ENCODE measurements at places on chromosomes 12 and 14.
A peak's percentile ranks its signal among the peaks of the same experiment; 100 is the strongest.

DNA sequence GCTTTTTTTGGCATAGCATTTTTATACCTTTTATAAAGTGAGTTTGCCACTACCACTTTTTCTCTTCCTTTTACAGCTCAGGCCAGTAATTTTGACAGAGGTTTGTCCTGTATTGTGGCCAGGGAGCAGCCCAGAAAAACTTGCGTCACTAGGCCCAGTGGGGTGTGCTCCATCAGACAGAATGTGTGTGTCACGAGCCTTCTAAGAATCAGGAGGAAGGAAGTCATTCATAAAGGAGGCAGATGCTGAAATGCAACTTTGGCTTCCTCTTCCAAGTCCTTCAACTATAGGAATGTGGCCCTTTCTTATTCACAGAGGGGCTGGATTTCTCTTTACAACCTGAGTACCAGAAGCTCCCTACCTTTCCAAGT is 10.1 kb upstream of the RAB35 start:
- no peaks in the 10 kb centered on the region for H3K27me3 ChIP-seq
- H3K36me3 ChIP-seq: peaks cover 49% of the 10 kb centered on the region

DNA sequence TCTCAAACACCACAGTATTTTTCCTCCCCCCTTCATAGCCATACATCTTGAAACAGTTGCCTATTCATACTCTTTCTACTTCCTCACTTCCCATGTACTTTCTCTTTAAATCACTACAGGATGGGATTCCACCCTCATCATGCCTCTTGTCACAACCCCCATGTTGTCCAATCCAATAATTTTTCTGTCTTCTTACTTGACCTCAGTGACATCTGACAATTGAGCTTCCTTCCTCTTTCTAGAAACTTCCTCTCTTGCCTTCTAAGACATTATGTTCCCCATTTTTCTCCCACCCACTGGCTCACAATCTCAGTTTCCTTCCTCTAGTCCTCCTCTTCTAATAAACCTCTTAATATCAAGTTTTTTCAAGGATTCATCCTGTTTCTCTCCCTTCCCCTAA is 5.3 kb downstream of the C2CD5 start:
- no peak for DNase-seq
- H3K4me3 ChIP-seq: no peak overlapping the region
- peaks cover 12% of the 10 kb centered on the region for H3K36me3 ChIP-seq
- no peak overlapping the region for H3K27ac ChIP-seq

- H3K27me3 ChIP-seq: no peaks in the 10 kb centered on the region
- DNase-seq: no peak
- H3K27ac ChIP-seq: no peak overlapping the region
- H3K4me3 ChIP-seq: no peak overlapping the region
These were observed 429.3 kb upstream of the SOX5 start for GRCh38 chr12:24378548-24379407.

GRCh38 chr14:89194376-89194775 is 222.7 kb downstream of the FOXN3 start:
- no peak overlapping the region for H3K27ac ChIP-seq
- no peak for DNase-seq
- H3K36me3 ChIP-seq: peaks cover 15% of the 10 kb centered on the region
- H3K4me3 ChIP-seq: no peak overlapping the region
- no peaks in the 10 kb centered on the region for H3K27me3 ChIP-seq

- no peaks in the 10 kb centered on the region for H3K27me3 ChIP-seq
- H3K4me3 ChIP-seq: no peak overlapping the region
- H3K27ac ChIP-seq: no peak overlapping the region
- H3K4me1 ChIP-seq: no peaks in the 10 kb centered on the region
These were observed 178.8 kb downstream of the STXBP6 start for GRCh38 chr14:24870949-24871701.

GRCh38 chr12:66627988-66628317 is 50.9 kb downstream of the GRIP1 start:
- H3K36me3 ChIP-seq: no peaks in the 10 kb centered on the region
- no peak overlapping the region for H3K27ac ChIP-seq
- peaks cover 2% of the 10 kb centered on the region for H3K27me3 ChIP-seq
- H3K4me1 ChIP-seq: no peaks in the 10 kb centered on the region
- DNase-seq: no peak
- H3K4me3 ChIP-seq: no peak overlapping the region

- H3K27me3 ChIP-seq: no peaks in the 10 kb centered on the region
- H3K36me3 ChIP-seq: peaks cover 1% of the 10 kb centered on the region
- no peak for DNase-seq
- peak overlapping the region; percentile 89 for H3K27ac ChIP-seq
- H3K4me3 ChIP-seq: peak overlapping the region; percentile 60
These were observed 34.1 kb downstream of the CHST11 start for GRCh38 chr12:104490850-104491249.

DNA sequence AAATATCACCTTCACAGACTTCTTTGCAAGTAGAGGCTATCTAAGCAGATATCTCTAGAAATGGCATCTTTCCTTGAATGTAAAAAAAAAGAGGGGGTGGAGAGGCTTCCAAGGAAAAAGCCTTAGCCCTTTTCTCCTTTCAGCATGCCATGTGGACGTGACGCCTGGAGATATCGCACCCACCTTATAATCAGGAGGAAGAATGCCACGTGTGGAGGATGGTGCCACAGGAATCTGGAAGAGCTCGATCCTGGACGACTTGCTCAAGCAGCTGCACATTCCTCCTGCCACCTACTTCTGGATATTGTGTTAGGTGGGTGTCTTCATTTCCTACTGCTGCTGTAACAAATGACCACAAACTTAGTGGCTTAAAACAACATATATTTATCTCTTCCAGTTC is 203.6 kb downstream of the NUAK1 start:
- no peaks in the 10 kb centered on the region for H3K4me1 ChIP-seq
- H3K27ac ChIP-seq: no peak overlapping the region
- no peaks in the 10 kb centered on the region for H3K36me3 ChIP-seq

GRCh38 chr12:12563290-12563928 is 746 bp upstream of the DUSP16 start:
- H3K4me3 ChIP-seq: peak overlapping the region; percentile 88
- no peaks in the 10 kb centered on the region for H3K27me3 ChIP-seq
- peak overlapping the region; percentile 99 for H3K27ac ChIP-seq
- H3K4me1 ChIP-seq: peaks cover 26% of the 10 kb centered on the region
- no peak for DNase-seq
- no peaks in the 10 kb centered on the region for H3K36me3 ChIP-seq

GRCh38 chr12:55708695-55709233 is 1.1 kb upstream of the ITGA7 start:
- peaks cover 14% of the 10 kb centered on the region for H3K27me3 ChIP-seq
- no peak overlapping the region for H3K27ac ChIP-seq
- peaks cover 19% of the 10 kb centered on the region for H3K4me1 ChIP-seq
- DNase-seq: no peak
- no peaks in the 10 kb centered on the region for H3K36me3 ChIP-seq

DNA sequence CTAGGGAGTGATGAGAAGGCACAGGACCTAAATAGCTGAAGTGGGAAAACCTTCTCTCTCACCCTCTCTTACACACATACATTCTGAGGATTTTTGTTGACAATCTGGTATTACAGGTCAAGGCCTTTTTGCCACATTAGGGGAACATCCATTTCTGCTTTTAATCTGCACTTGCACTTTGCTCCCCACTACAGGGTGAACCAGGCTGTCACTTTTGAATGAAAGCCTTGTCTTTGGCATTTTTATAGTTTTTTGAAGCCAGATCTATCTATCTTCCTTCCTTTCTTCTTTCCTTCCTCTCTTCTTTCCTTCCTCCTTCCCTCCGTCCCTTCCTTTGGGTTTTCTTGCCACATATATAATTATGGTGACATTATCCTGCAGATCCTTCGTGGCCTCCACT is 165.9 kb upstream of the OTX2 start:
- H3K4me3 ChIP-seq: no peak overlapping the region
- no peak for DNase-seq
- H3K27me3 ChIP-seq: no peaks in the 10 kb centered on the region
- H3K36me3 ChIP-seq: no peaks in the 10 kb centered on the region
- no peak overlapping the region for H3K27ac ChIP-seq
- H3K4me1 ChIP-seq: no peaks in the 10 kb centered on the region

- no peak overlapping the region for H3K4me3 ChIP-seq
- DNase-seq: no peak
- peaks cover 2% of the 10 kb centered on the region for H3K4me1 ChIP-seq
- no peaks in the 10 kb centered on the region for H3K27me3 ChIP-seq
- H3K36me3 ChIP-seq: no peaks in the 10 kb centered on the region
- no peak overlapping the region for H3K27ac ChIP-seq
These were observed 4.6 kb downstream of the SALL2 start for GRCh38 chr14:21521501-21521900.

DNA sequence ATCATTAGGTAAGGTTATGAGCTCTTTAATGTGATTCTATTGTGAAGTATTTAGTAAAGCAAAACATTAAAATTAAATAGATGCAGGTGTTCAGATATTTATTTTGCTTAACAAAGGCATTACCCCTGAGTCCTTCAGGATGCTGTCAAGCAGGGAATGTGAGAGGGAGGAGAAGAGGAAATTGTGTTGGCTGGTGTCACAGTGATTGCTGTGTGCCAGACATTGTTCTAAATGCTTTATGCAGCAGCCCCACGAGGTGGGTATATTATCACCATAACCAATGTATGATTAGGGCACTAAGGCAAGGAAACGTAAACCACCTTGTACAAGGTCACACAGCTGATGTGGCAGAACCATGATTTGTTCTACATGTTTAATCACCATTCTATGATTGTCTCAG is 80.1 kb downstream of the STAB2 start:
- H3K4me3 ChIP-seq: no peak overlapping the region
- no peak for DNase-seq
- no peak overlapping the region for H3K27ac ChIP-seq
- H3K27me3 ChIP-seq: no peaks in the 10 kb centered on the region
- H3K4me1 ChIP-seq: no peaks in the 10 kb centered on the region

- H3K27ac ChIP-seq: peak overlapping the region; percentile 49
- no peak overlapping the region for H3K4me3 ChIP-seq
- no peaks in the 10 kb centered on the region for H3K36me3 ChIP-seq
- DNase-seq: no peak
- H3K4me1 ChIP-seq: peaks cover 59% of the 10 kb centered on the region
These were observed 97.5 kb downstream of the LRRC74A start for GRCh38 chr14:76923431-76924370.

- DNase-seq: no peak
- H3K27me3 ChIP-seq: no peaks in the 10 kb centered on the region
- H3K4me1 ChIP-seq: no peaks in the 10 kb centered on the region
- H3K27ac ChIP-seq: no peak overlapping the region
These were observed 70.0 kb downstream of the FLRT2 start for GRCh38 chr14:85599939-85600338.

DNA sequence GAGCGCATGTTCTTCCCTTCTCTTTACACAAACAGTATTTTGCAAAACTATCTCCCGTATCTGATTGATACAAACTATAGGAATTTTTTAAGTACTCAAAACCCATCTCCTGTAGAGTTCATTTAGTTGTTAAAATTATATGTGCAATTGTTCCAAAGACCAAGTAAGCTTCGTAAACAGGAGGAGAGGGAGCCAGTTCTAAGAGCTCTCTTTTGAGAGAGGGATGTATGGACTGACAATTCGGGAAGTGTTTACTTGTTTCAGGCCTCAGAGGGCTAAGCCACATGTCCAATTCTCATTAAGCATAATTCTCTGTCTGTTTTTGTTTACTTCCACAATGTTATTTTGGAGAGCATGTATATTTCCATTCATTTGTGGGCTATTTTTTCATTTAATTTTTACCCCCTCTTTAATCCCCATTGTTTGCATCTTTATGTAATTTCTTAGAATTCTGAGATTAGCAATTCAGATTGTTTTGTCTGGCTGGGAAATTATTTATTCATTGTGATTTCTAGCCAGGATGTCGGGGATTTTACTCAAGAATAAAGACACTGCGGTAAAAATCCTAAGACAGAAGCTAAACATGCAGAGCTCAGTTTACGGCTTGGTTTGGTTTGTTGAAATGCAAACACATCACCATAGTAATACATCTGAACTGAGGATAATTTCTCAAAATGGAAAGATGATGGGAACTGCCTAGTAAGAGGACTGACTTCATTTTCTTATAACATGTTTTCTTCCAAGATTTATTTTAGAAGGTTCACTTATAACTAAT is 126.8 kb downstream of the KCNK10 start:
- no peak overlapping the region for H3K4me3 ChIP-seq
- peaks cover 30% of the 10 kb centered on the region for H3K27me3 ChIP-seq
- no peak overlapping the region for H3K27ac ChIP-seq
- H3K36me3 ChIP-seq: no peaks in the 10 kb centered on the region

DNA sequence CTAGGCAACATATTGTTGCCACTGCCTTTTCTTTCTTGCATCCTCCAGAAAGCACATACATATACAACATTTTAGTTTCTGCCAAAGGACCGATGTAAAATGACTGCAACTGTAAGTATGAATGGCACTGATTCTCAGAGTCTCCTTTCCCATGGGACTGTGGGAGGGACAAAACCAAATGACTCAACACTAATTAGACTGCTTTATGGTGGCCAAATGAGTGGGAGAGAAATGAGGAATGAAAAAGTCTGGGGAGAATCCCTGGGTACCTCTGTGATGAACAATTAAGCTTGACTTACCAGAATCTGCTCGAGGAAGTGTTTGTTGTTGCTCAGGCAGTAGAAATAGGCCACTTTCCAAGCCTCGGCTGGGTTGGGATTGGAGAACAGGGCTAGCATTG is 10.1 kb downstream of the ZFYVE26 start:
- no peak for DNase-seq
- no peaks in the 10 kb centered on the region for H3K4me1 ChIP-seq
- no peaks in the 10 kb centered on the region for H3K27me3 ChIP-seq
- no peak overlapping the region for H3K4me3 ChIP-seq
- peaks cover 77% of the 10 kb centered on the region for H3K36me3 ChIP-seq
- no peak overlapping the region for H3K27ac ChIP-seq

GRCh38 chr12:45381351-45381750 is 165.5 kb downstream of the ANO6 start:
- no peaks in the 10 kb centered on the region for H3K4me1 ChIP-seq
- no peak for DNase-seq
- H3K27me3 ChIP-seq: no peaks in the 10 kb centered on the region
- no peak overlapping the region for H3K27ac ChIP-seq
- H3K36me3 ChIP-seq: peaks cover 37% of the 10 kb centered on the region
- no peak overlapping the region for H3K4me3 ChIP-seq

DNA sequence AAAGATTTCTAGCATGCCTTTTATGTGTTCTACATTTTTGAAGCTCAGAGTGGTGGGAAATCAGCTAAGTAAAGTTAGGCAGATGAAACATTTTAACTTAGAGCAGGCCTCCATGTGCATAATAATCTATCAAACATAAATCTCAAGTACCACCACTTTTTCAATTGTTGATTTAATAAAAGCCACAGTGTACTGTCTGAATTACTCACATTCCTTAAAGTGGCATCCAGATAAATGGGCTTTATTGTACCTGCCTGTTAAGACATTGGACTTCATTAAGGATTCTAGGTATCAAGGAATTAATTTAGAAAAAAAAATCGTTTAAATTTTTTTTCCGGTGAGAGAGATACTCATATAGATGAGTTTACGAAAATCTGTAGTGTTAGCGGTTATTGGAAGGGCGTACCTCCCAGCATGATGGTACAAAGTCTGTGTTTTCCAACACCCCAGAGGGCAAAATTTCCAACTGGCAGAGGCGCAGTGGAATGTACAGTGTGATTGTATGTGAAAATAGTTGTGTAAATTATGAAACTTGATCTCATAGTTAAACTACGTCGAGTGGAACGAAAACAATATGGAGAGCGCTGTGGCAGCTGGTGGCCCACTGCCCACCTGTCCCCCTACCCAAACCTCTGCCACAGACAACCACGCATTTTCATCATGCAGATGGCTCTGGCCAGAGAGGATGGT is 25.0 kb downstream of the ELK3 start:
- no peak overlapping the region for H3K27ac ChIP-seq
- peaks cover 26% of the 10 kb centered on the region for H3K4me1 ChIP-seq
- H3K27me3 ChIP-seq: no peaks in the 10 kb centered on the region
- no peak for DNase-seq
- H3K36me3 ChIP-seq: peaks cover 32% of the 10 kb centered on the region
- no peak overlapping the region for H3K4me3 ChIP-seq
